ENCODE measurements at places on chromosomes 5 and 9. TPM values are rescaled to one million over a fixed set of nuclear protein-coding genes. Genes with fewer than 3 reads are reported as not detected.

DNA sequence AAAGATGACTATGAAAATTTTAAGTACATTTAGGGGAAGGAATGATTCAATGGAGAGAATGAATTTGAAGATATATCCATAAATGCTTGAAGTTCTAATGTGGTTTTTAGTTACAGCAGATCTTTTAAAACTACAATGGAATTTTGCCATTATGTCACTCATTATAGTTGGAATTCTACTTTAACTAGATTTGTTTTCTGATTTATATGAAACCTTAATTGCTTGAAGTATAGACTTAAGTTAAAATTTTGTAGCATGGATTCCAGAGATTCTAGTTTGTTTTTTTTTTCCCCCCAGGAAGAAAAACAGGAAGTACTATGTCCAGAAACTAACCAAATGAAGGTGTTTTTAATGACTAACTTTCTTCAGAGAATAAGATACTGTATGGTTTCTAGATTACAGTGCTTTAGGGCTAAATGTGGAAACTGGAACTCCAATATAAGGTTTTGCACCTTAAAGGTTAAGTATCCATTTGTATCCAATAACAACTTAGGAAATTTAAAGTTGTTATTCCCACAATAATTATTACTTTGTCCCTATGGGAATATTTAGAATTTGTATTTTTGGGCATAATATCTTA lies 70.3 kb downstream of the ZSWIM6 start:
- DNase-seq, result no peak

OMD gene
- polyA plus RNA-seq, result not detected

CRB2 gene
- polyA plus RNA-seq, result not detected

DNA sequence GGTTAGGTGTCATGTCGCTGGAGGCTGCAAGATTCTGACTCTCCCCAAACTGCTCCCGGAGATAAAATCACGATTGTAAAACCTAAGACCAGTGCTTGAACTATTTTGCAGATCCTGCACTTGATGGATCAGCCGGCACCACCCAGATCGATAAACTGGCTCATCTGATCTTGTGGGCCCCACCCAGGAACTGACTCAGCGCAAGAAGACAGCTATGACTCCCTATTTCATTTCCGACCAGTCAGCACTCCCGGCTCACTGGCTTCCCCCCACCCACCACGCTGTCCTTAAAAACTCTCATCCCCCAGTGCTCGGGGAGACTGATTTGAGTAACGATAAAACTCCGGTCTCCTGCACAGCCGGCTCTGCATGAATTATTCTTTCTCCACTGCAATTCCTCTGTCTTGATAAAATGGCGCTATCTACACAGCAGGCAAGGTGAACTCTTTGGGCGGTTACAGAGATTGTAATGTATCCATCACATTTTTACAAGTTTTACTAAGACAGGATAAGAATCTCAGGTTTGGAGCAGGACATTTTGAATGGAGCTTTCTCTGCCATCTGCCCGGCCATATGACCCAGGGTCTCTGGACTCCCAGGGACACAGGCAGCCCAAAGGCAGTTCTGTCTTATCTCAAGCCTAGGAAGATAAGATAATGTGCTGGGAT lies 10.6 kb upstream of the PPP1R26 start:
- no peak for DNase-seq

DNA sequence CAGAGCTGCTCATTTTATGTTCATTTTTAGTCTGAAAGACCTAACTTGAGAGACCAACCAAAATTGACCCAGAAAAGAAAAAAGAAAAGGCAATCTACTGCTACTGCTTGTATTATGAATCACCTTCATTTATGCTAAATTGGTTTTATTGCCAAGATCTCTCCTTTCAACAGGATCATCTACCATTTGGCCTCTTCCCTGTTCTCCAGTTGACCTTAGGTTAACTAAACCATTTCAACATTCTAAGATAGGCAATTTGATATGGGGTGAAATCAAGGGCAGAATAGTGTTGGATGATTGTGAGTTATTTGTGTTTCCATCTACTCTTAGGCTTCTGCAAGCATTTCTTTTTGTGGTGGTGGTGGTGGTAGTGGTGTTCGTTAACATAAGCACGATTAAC lies 48.3 kb upstream of the POU4F3 start:
- no peak for DNase-seq

DNA sequence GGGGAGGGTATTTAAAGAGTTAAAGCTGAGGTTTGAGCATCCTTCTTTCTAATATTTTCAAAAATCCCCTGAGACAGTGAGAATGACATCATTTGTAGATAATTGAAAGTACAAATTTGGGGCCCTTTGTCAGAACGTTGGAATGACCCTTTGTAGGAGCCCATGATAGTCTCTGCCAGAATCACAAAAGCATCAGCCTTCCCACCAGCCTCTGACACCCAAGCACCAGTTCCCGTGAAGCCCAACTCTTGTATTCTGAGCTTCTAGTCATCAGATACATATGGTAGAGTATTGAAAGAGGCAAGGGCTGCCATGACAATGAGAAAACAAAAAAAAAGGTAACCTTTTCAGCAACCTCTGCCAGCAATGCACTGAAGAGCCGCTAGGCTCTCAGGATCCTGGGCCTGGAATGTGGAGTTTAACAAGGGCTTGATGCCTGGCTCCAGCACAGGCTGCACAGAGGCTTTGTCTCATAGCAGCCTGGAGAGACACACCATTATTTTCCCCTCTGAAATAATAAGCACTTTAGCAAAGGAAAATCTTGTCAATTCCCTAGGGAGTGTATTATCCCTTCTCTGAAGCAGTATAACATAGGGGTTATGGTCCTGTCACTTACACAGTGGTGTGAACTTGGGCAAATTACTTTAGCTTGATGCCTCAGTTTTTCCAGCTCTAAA lies 114.4 kb downstream of the ZNF608 start:
- DNase-seq, result no peak

- peak; percentile 6 for DNase-seq
Observed at GRCh38 chr5:32848681-32849080, 137.6 kb downstream of the NPR3 start.

DNA sequence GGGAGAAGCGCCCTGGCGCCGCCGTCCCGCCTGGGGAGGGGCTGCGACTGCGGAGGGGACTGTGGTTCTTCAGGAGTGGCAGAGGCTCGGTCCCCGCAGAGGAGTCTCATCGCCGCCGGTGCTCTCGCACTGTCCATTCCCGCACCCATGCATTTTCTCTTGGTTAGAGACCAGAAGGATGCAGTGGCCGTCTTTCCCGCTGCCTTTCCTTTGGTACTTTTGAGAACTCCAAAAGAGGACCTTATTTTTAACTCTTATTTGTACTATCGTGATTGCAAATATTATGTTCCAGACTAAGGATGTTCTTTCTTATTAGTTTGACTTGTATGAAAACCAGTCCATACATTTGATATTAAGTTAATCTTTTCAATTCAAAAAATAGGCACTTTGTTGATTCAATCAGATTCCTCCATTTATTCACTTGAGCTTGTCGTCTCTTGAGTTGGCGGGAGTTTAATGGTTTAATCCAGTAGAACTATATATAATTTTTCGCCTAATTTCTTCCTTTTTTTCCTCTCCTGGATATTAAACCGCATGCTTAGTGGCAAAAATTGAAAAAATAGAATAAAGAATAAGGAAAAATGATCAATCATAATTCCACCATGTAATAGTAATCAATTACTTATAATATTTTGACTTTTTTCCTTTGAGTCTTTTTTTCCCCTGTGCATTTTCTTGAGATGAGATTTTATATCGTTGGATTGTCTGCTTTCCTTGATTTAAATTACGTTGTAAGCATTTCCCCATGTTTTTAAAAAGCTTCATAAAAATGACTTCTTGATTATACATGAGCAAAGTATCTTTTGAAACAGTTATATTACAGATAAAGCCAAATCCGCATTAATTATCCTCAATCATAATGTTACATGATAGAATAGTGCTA lies 861 bp downstream of the ZFYVE16 start:
- DNase-seq, result no peak

DNA sequence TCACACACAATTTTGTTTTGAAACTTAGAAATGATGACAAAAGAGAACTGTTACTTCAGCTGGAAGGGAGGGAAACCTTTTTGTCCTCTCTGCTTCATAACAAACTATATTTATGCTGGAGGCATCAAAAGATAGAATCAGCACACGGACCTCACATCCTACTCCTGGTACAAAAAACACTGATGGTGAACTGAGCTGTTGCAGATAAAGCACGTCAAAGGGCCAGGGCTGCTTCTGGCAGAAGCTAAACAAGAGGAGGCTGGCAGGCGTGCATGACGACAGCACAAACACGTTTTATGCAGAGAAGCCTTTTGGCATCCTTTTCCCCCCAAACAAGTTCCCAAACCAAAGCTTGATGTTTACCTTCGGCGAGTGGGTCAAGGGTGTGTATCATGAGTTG lies 169.6 kb downstream of the SLC24A2 start:
- no peak for DNase-seq

DNA sequence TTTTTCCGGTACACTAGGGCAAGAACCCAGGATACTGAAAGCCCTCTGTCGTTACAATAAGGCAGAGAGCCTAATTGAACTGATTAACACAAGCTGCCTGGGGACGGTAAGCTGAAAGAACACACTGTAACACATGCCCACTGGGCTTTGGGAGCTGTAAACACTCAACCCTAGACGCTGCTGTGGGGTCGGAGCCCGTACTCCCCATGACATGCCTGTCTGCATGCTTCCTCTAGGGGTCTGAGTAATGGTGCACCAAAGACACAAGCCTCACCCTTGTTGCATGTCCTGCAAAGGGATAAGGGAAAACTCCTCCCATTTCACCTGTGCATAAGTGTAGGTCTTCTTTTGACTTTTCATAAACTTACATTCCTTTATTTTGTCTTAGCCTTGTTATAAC lies 194.0 kb downstream of the FBXL7 start:
- no peak for DNase-seq

RELL2 gene
- polyA plus RNA-seq, result 3.1 TPM

C9orf50 gene
- polyA plus RNA-seq, result 0.26 TPM

DNAH5 gene
- 12.4 TPM for polyA plus RNA-seq

RANBP3L gene
- polyA plus RNA-seq, result not detected

GPR107 gene
- 45.1 TPM for polyA plus RNA-seq

PIP5KL1 gene
- polyA plus RNA-seq, result 1.2 TPM

- no peak for DNase-seq
Observed at GRCh38 chr5:135472141-135472540, 20.0 kb upstream of the TIFAB start.

- no peak for DNase-seq
Observed at GRCh38 chr9:32884482-32884881, 101.1 kb downstream of the TMEM215 start.

SLC34A1 gene
- polyA plus RNA-seq, result not detected

PCDHA9 gene
- polyA plus RNA-seq, result 0.02 TPM

GRCh38 chr5:10018201-10019069 lies 231.3 kb downstream of the ATPSCKMT start:
- DNase-seq, result peak; percentile 60

DNA sequence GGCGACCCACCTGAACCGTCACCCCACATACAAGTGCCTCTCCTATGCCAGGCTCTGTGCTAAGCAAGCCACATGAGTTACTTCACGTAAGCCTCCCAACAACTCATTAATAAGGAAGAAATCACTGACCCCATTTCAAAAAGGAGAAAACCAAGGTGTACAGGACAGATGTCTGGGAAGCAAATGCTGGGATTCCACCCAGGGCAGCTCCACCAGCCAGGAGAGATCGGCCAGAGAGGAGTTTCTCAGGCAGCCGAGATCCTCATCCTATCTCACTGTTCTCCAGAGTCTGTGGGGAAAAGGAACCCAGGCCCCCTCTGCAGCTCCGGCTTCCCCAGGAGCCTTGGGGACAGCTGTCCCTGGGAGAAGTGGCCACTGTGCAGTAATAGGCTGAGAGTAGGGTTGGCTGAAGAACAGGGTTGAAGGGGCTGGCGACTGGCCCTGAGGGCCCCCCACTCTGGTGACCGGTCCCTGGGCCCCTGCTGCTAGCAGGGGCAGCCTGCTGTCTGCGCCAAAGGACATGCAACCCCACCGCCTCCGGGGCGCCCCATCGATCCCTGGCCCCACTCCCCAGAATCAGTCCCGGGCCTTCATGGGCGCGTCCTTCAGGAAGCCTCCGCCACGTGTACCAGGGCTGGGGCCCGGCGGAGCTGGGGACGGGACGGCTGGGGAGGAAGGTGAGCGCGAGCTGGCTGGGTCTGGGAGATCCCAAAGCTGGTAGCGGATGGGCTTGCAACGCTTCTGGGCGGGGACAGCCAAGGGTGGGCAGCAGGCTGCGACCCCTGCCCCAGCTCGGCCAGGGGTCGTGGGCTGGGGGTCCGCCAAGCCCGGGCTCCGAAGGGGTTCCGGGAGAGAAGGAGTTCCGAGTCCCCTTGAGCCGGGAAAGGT lies 44.1 kb upstream of the STXBP1 start:
- no peak for DNase-seq

GRCh38 chr5:1468629-1469527 lies 23.6 kb upstream of the SLC6A3 start:
- DNase-seq, result no peak

DNA sequence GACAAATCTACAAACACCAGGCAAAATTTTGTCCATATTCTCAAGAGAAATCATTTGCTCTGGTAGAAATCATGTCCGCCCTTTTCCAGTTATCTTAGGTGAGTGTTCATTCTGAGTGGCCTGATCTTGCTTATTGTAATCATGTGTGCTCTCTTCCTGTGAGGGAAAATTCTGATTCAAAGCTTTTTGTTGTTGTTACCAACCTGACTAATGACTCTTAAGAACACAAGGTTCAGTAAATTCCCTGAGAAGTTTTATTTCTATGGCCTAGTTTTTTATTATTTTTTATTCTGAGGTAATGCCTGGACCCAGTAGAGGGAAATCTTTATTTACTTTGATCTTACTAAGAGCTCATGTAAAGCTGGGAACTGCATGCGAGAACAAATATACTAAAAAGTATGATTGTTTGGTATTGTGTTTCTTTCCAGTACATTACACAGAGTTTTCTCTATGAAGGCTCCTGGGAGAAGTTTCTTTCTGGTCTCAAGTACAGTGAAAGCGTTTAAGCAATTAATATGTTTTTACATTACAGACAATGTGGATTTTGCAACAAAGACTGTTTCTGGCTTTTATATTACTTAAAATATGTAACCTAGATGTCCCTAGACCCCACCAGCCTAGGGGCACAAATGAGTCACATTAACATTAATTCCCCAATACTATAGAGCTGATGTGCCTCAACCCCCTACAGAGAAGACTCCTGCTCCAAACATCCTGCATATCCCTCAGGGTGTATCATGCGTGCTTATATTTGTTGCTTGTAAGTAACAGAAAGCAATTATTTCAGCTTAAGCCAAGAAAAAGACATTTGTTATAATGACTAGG lies 138.1 kb downstream of the TMEM167A start:
- DNase-seq, result no peak

C9 gene
- polyA plus RNA-seq, result 0.02 TPM

DNA sequence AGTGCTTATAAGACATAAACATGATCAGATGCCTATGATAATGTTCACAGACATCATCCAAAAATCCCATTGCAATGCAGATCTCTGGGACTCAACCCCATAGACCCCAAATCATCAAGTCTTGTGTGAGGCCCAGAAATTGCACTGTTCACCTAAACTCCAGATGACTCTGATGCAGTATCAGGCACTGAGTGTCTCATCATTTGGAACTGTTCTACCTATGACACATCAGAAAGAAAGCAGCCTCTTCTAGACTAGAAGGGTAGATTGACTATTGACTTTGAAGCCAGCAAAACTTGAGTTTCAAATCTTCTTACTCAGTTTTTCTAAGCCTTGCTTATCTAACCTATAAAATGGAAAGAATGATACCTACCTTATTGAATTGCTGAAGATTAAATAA lies 58.7 kb upstream of the PAPPA start:
- DNase-seq, result no peak

- no peak for DNase-seq
Observed at GRCh38 chr9:35856882-35857281, 13.3 kb downstream of the OR13J1 start.

FGD3 gene
- polyA plus RNA-seq, result not detected

ZNF366 gene
- polyA plus RNA-seq, result not detected

- no peak for DNase-seq
Observed at GRCh38 chr5:120260651-120261050, 203.4 kb upstream of the PRR16 start.

BTNL8 gene
- polyA plus RNA-seq, result not detected

All from AG04450 (cell line).